ENCODE measurements at places on chromosomes 3 and 15.

- no peak for DNase-seq
Measured at GRCh38 chr3:15262021-15262420, 56.0 kb downstream of the CAPN7 start.

- DNase-seq, result no peak
Measured at GRCh38 chr3:118984699-118985098, 49.9 kb downstream of the IGSF11 start.

- peak; percentile 78 for DNase-seq
Measured at GRCh38 chr3:45988804-45989203, 6.8 kb downstream of the FYCO1 start.

DNA sequence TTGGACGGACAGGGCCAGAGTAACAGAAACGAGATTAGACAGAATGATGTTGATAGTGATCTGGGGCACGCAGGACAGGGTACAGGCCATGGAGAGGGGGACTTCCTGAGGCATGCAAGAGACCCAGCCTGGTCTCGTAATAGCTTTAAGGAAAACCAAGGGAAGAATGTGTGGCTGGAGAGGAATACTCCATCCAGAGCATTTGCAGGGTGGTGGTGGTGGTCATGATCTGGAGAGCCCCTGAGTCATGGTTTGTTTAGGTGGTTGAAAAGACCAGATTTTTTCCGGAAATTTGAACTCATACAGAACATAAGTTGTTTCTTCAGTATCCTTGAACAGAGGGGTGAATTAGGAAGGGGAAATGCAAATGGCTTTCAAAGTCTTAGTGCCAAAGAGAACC, 138.5 kb downstream of the DUT start:
- no peak for DNase-seq

DNA sequence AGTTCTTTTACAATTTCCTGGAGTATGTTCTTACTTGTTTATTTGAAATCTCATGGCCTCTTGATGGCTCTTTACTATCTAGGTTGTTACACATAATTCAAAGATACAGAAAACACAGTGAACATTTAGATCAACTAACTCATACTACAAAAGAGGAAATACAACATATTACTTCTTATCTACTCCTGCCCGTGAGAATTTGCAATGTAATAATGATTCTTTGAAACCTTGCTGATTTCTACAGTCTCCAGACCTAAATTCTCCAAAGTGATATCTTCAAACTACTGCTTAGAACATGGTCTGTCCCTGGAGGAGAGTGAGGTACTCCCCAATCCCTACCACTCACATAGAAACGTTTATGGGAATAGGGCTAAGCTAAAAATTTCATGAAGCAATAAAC, 29.9 kb upstream of the GOLGA8B start:
- DNase-seq, result no peak

DNA sequence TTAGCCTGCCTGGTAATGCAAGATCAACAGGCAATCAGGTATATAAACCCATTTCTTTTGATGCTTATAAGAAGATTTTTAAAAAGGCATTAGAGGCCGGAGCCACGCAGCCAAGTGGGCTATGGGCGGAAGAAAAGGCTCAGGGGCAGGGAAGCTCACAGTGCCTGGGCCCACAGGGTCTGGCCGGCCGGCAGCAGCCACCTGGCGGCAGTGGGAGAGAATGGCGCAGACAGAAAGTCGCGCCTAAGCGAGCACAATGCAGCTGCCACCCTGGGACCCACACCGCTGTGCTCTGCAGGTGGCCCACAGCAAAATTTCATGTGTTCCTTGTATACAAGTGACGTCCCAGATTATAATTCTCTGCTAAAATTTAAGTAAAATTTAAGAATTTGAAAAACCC, 448.6 kb upstream of the RASGRP1 start:
- DNase-seq, result no peak

GRCh38 chr3:30826531-30826942, 67.9 kb downstream of the GADL1 start:
- DNase-seq, result peak; percentile 14
